NCI-H226 (cell line): ENCODE measurements at places on chromosomes 11 and 22.

DNA sequence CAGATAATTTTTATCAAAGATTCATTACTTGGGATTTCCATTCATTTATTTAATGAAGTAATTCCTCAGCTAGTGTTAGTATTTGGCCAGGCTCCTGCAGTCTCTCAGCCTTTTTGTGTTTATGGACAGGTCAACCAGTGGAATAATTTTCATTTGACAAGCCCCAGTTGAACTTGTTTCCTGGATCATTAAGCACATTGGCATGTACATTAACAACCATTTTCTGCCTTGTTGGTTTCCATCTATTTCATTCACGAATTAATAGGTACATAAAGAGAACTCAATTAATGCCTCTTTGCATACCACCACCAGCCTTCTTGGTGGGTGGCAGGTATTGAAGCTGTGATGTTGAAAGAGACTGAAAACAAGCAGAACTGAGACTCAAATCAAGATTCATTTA lies 745.2 kb downstream of the KCNA4 start:
- no peak for DNase-seq

DNA sequence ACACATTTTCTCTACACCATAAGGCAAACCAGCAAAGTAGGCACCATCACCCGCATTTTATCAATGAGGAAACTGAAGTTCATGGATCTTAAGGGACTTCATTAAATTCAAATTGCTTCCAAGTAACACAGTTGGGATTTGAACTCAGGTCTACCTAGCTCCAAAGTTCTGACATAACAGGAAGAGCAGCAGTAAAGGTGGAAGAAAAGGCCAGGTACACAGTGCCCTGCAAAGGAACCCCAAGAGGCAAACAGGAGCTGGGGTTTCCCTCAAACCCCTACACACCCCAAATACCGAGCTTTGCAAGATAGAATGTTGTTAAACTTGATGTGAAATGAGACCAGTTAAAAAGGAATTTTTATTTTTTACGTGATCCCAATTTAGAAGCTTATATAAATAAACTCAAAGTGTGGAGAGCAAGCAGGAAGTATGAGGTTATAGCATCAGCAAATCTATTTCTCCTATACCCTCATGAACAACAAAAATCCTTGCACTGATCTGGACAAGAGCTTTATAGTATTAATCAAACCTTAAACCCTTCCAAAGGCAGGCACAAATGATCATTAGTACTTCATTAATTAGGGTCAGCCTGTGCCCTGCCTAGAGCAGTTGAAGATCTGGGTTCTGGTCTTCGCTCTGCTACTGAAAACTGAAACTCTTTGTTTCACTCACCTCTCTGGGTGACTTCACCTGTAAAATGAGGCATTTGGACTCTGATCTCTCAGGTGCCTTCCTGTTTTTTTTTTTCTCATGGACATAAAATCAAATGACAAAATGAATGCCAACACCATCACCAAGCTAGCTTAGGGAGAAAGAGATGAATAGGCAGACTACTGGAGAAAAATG lies 36.5 kb downstream of the SYTL2 start:
- DNase-seq = no peak

DNA sequence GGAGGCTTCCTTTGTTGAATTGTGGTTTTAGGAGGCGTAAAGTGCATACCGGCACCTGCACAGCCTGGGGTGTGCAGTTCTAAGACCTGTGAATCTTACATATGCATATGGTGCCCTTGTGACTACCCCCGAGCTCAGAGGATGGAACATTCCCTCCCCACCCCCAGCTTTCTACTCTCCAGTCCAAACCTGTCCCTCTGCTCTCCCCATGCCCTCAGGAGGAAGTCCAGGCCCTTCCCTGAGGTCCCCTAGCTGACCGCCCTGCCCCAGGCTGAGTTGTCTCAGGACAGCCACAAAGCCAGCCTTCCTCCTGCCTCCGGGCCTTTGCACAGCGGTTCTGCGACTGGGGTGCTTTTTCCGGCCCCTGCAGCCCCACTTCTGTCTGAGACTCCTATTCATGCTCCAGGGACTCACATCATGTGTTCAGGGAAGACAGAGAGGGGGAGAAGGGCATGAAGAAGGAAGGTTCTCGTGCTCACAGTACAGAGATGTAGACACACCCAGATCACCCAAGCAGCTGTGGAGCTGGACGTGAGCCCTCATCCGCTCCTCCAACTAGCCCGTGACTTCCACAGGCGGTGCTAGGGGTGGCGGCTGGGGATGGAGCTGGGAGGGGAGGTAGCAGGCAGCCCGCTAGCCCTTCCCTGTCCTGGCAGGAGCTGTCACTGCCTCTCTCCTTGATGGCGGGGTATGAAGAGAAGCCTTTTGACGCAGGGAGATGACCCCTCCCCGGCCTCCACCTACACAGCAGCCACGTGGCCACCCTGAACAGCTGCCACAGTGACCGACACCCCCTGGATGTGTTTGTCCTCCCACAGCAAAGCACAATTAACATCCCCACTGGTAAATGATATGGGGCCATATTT lies 50.8 kb downstream of the FLRT1 start:
- DNase-seq = no peak

- no peak for DNase-seq
Measured at GRCh38 chr11:67381244-67381972, 8.0 kb upstream of the CLCF1 start.

- DNase-seq = no peak
Measured at GRCh38 chr11:90585491-90585890, 362.6 kb upstream of the CHORDC1 start.

DNA sequence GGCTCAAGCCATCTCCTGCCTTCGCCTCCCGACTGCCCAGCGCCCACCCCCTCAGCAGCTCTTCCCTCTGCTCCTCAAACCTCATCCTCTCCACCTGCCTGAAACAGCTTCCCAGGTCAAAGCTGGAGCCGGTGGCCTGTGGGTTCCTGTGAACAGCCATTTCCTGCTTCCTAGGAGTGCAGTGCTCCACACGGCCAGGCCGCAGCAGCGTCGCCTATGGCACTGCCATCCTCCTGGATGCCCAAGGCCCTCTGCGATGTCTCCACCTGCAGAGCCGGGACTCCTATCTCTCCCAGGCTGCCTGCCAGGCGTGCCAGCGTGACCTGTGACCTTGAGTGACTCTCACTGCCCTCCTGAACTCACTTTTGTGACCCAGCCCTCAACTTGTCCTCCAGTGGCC lies 24.6 kb downstream of the PPM1F start:
- no peak for DNase-seq

DNA sequence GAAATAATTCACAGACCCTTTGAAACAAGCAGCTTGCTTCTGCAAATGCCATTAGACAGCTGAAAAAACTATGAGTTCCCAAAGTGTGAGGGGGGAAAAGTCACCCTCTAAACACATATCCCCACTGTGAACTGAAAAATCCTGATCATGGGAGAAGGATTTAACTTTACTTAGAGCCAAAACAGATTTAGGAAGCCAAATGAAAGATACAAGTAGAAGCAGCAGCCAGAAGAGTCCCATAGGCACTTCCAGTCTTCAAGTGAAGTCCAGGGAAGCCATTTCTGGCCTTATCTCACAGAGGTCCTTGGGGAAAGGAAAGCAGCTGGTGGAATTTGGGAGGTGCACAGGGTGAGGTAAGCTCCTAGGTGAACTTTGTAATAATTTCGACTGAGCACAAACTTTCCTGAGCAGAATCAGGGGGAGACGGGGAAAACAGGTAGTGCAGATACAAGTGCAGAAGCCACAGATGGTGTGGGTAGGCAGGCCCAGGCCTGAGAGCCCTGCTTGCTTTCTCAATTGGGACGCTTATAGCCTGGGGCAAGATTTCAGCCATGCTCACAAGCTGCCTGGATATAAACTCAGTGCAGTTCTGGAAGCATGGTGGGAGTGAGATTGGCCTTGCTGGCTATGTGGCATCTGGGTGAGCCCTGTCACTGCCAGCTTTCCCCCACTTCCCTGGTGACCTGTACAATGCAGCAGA lies 44.8 kb downstream of the GAS2 start:
- no peak for DNase-seq

- peak; percentile 26 for DNase-seq
Measured at GRCh38 chr22:17742527-17742902, 31.8 kb downstream of the BID start.

- DNase-seq = no peak
Measured at GRCh38 chr22:33798401-33798800, 121.9 kb downstream of the LARGE1 start.

DNA sequence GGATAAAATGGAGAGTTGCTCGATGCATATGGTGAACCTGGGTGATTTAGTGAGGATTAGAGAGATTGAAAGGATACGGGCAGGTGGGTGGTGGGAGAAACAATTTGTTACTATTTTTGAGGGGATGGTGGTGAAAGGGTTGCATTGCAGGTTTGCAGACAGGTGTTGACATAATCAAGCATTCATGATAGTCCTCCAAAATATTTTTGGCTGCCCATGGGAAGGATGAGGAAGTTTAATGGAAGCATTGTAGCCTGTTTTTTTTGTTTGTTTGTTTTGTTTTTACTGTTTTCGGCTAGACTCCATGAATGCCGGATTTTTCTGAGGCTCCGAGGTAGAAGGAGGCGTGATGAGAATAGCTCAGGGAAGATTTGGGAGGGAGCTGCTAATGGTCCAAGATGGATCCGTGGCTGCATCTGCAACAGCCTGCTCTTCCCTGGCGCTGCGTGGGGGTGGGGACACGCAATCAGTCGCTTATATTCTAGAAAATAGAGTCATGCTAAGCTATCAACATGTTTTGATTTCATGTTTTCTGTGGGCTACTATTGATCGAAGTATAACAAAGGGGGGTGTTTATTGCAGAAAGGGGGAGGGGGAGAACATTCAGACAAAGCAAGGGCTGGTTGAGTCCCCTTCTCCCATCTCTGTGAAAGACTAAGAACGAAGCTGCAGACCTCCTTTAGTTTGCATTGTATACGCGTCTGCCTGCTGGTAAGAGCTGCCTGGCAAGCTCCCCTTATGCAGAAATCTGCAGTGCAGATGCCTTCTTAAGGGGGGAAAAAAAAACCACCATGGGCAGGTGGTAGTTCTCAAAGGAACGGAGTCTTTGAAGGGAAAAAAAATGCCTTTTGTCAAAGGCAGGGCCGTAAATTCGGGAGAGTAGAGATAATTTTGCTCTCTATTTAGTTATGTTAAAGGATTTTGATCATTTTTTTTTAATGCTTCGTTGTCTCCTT lies 1.0 kb downstream of the RTN3 start:
- DNase-seq = no peak

- no peak for DNase-seq
Measured at GRCh38 chr11:17600316-17601255, 53.5 kb downstream of the OTOG start.

- no peak for DNase-seq
Measured at GRCh38 chr11:133834682-133835592, 10.4 kb downstream of the SPATA19 start.

GRCh38 chr22:25749420-25750169 lies 7.6 kb downstream of the MYO18B start:
- DNase-seq = no peak

DNA sequence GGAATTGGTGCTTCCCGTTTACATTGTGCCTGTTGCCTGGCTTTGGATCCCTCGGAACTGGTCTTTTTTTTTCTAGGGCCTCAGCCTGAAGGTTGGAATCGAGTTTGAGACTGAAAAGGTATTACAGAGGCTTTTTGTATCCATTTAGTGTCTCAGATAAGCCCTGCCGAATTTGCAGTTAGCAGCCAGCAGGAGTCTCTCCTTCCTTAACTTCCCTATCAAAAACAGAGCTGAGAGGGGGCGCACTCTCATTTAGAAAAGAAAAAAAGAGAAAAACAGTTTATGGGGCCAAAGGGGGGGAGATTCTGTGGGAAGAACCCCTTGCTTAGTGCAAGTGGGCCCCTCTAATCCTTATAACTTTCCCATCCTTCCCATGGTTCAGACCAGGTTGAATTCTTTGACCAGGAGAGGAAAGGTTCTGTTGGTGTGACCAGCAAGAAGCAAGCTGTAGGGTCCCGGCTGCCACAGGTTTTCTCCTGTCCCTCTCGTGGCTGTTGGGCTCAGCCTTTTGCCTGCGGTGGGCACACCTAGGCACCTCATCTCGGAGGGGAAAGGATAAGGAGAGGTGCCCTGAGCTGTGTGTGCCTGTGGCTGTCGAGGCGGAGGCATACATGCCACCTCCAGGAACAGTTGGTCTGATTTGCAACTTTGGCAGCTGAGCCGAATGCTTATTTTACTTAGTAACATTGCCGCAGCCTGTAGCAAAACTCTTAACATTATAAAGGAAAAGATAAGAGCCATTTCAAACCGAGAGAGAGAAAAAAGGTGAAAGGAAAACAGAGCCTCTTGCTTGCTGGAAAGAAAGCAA lies 565.0 kb upstream of the CNTN5 start:
- no peak for DNase-seq

DNA sequence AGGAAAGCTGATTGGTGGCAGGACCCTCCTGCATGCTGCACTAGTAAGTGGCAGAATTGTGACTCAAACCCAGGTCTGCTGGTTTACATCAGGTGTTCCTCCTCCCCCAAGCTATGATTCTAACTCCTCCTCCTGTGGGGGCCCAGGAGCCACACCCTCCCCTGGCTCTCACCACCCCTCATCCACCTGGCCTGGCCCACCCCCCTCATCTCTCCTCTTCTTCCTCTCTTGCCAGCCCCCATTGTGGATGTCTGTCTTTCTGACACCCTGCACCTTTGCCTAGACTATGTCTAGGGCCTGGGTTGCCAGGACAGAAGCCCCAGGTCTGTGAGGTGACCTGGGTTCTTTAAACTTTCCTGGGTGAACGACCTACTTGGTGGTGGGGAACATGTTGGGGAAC lies 59.9 kb downstream of the GRIK4 start:
- DNase-seq = no peak

DNA sequence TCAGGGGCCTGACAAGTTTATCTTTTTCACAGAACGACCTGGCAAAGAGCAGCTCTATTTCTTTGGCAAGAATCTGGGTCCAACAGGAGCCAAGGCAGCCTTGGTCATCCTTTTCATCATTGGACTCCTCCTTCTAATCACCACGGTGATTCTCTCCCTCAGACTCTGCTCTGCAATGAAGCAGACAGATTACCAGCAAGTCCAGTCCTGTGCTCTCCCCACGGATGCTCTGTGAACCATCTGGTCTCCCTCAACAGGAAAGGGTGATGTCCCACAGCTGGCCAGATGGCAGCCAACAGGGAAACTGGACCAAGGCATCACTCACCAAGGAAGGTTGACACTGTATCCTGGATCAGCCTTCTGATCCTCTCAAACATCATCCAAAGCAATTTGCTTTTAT lies 17.0 kb upstream of the PANX1 start:
- no peak for DNase-seq

GRCh38 chr11:133821776-133822175 lies 23.5 kb downstream of the SPATA19 start:
- DNase-seq = no peak

- no peak for DNase-seq
Measured at GRCh38 chr11:111093061-111093460, 152.5 kb upstream of the POU2AF2 start.

DNA sequence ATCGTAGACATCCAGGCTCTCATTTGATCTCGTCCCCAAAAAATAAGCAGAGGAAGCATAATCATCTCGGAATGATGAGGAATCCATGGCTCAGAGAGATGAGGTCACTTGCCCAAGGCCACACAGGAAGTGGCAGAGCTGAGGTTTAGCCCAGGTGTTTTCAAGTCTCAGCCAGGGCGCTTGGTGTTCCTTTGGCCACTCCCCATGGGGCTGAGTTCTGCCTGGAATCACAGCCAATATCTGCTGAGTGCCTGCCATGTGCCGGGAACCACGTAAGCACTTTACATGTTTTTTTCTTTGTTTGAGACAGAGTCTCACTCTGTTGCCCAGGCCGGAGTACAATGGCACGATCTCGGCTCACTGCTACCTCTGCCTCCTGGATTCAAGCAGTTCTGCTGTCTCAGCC lies 29.5 kb upstream of the MYH9 start:
- peak; percentile 26 for DNase-seq

- DNase-seq = no peak
Measured at GRCh38 chr11:120197251-120197891, 13.5 kb upstream of the OAF start.

GRCh38 chr11:36400766-36401455 lies 104.8 kb downstream of the PRR5L start:
- DNase-seq = no peak
